Kasumi-1 (cell line): ENCODE measurements at places on chromosomes 6 and 20.
A peak's percentile ranks its signal among the peaks of the same experiment; 100 is the strongest.

DNA sequence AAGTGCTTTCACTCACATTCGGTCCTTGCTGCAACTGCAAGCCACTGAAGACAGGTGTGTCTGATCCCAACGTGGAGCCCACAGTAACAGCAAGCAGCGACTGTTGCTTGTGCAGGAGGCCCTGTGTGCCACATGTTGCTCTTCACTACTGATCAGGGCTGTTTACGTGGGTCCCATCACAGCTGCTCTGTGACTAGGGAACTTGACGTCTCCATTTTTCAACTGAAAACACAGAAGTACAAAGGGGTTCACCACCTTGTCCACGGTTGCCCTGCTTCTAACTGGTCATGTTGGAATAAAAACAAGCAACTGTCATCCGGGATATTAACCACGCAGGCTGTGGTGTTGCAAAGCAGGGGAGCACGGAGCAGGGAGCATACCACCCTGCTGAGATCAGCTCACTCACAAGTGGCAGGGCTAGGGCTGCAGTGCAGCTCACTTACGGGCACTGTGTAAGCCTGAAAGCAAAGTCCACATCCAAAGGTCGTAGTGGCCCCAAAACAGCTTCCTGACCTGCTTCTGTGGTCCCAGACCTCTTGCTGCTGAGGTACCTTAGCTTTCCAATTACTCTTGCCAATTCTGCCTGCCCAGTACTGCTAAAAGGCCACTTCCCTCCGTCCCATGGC is 105.8 kb upstream of the DUSP22 start:
- DNase-seq: no peak

- no peak for DNase-seq
Observed at GRCh38 chr6:136088693-136089092, 161.4 kb downstream of the MTFR2 start.

DNA sequence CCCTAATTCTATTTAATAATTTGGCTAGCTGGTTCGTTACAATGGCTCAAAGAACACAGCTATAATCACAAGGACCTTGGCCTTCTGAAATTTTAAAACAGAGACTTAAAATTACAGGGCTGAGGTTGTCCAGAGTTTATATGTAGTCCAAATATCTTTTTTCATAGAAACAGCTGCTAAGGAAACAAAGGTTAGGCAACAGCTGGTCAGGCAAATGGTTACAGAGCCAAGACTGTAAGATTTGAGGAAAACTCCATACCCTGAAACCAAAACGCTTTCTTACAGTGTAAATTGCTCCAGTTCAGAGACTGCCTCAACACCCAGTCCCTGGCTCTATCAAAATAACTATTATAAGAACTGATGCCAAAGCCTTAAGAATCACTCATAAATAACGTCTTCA is 9.7 kb upstream of the ARHGAP18 start:
- no peak for DNase-seq

GRCh38 chr6:42375007-42375635 is 76.6 kb downstream of the TRERF1 start:
- DNase-seq: no peak

GRCh38 chr20:29427201-29428060 is 1830.0 kb upstream of the DEFB115 start:
- DNase-seq: peak; percentile 26

DNA sequence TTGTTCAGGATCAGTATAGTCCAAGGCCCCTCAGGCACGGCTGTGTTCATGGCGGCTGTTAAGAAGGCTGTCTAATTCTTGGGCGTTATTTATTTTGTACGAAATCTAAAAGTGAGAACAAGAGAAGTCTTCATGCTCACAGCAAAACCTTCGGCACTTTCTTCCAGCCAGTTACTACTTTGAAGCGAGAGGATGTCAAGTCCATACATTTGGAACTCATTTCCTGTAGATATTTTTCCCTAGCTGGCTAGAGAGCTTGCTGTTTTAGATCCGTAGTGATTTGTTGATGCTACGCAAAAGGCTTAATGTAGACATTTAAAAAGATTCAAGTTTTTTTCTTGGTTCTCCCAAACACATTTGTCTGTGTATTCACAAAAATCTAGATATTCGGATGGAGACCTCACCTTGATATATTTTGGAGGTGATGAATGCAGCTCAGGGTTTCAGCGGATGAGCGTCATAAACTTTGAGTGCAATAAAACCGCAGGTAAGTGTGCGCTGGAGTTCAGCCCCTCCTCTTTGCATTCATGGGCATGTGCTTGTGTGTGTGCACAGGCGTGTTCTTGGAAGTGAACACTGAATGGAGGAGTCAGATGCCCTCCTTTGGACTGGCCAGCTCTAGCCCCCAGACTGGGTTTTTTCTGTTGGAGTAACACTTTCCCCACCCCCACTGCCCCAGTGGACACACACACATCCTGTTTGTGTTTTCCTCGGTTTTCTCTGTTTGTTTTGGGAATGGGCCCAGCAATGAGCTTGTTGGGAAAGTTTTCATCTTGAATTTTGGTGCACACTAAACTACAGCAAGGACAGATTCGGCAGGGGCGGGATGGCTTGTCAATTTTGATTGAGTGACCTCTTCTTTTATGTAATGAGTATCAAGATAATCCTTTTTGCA is 65.4 kb downstream of the IGF2R start:
- DNase-seq: no peak

GRCh38 chr6:22965889-22966288 is 396.5 kb downstream of the HDGFL1 start:
- DNase-seq: peak; percentile 32
